Left lung (tissue), 14 donors: ENCODE measurements at places on chromosomes 6 and 20. TPM values are rescaled to one million over a fixed set of nuclear protein-coding genes. Genes with fewer than 3 reads are reported as not detected.

GRCh38 chr6:25137480-25137879, 141.7 kb upstream of the CARMIL1 start:
- no peak for DNase-seq

- DNase-seq: no peak
Observed at GRCh38 chr6:16136621-16137450, 8.0 kb downstream of the MYLIP start.

The ARMH2 gene
- total RNA-seq: 0.50 TPM

The OR2B6 gene
- total RNA-seq: not detected

GRCh38 chr20:10462516-10462915, 27.4 kb downstream of the SLX4IP start:
- DNase-seq: no peak

The ARFGAP1 gene
- total RNA-seq: 78.1 TPM

- peak; percentile 91 for DNase-seq
Observed at GRCh38 chr6:30955367-30956042, 14.7 kb downstream of the MUCL3 start.
